GM12891 (cell line): ENCODE measurements at places on chromosomes 11 and 22.

- DNase-seq, result no peak
Measured at GRCh38 chr22:42969348-42969975, 45.5 kb downstream of the PACSIN2 start.

GRCh38 chr11:68667511-68668500 is 16.5 kb upstream of the GAL start:
- no peak for DNase-seq

DNA sequence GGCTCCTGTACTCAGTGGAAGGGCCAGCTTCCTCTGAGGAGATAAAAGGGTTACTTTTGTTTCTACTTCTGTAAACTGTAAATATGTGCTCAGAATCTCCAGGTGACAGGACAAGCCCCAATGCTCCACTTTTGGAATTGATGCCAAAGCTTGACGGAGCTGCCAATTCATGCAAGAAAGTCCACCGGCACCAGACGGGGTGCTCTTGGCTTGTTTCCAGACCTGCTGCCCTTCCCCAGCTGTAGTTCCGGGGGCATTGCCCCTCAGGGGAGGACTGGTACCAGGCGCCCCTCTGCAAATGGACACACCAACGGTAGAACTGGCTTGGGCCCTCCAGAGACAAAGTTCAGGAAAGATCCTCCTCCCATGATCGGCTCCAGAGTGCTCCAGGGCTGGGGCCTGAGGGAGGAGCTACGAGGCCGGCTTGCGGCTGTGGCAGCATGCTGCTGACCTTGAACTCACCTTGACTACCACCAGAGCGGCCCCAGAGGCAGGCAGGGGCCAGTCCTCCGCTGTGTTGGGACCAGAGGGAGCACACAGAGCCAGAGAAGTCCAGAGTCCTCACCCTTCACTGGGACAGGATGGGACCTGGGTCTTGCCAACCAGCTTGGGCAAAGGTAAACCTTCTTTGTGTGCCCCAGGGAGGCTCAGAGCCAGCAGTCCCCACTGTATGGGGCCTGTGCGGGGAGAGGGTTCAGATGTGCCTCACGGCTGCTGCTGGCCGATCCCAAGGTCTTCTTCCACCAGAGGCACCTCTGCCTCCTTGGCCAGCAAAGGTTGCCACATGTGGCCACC is 17.8 kb upstream of the OAF start:
- DNase-seq, result no peak

GRCh38 chr11:119205080-119205479 is 1.1 kb upstream of the CBL start:
- no peak for DNase-seq

GRCh38 chr11:114161486-114162250 is 102.2 kb downstream of the ZBTB16 start:
- no peak for DNase-seq

DNA sequence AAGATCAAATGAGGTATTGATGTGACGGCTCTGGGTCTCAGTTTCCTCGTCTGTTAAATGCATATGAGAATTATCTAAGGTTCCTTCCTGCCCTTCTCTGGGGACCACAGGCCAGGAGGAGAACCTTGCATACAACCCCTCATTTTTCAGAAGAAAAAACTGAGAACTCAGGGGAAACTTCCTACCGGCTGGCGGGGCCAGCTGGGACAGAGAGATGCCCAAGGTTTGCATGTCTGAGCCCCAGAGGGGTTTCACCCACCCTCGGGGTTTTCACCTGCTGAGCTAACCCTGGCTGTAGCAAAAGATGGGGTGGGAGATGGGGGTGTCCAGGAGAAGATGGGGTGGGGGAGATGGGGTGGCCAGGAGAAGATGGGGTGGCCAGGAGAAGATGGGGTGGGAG is 4.3 kb downstream of the TNFRSF13C start:
- no peak for DNase-seq
